ENCODE measurements at places on chromosomes 7 and 10.

- no peak for DNase-seq
These were observed 93.9 kb upstream of the AGR3 start for GRCh38 chr7:16975712-16976111.

GRCh38 chr7:128036226-128036940, 5.1 kb upstream of the LRRC4 start:
- no peak for DNase-seq

GRCh38 chr7:151276666-151277590, 28.4 kb upstream of the SMARCD3 start:
- peak; percentile 68 for DNase-seq

DNA sequence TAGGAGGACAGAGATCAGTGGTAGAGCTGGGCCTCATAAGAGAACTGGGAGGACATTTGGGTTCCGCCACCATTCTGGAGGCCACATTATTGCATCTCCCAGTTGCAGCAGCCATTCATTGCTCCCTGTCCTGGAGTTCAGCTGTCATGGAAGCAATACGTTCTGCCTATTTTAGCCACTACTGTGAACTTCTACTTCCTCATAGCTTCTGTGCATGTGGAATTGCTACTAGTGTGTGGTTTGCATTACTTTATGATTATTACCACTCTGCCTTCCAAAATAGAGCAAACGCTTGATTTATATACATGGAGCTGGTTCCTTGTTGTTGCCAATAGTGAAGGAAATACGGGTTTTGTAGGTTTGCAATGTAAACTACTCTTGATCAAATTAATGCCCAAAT, 47.2 kb upstream of the PLPP4 start:
- no peak for DNase-seq
